NCI-H146 (cell line): ENCODE measurements at places on chromosomes 5 and 9.
A peak's percentile ranks its signal among the peaks of the same experiment; 100 is the strongest.

DNA sequence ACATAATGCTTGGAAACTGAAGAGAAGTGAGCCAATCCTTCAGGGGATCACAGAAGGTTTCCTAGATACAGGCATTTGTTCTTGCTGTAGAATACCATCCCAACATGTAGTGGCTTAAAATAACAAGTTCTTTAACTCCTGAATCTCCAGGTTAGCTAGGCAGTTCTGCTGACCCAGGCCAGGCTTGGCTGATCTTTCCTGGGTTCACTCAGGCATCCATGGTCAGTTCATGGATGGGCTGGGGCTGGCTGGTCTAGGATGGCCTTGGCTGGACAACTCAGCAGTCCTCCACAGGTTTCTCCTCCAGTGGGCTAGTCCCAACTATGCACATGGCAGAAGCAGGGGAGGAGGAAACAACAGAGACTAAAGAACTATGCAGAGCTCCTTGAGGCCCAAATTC lies 37.4 kb upstream of the DENND1A start:
- DNase-seq: no peak

GRCh38 chr5:181189962-181190710 lies 14.9 kb downstream of the TRIM7 start:
- no peak for DNase-seq

GRCh38 chr5:127863161-127863560 lies 160.0 kb downstream of the CCDC192 start:
- no peak for DNase-seq

GRCh38 chr9:31023847-31024246 lies 1360.6 kb upstream of the ACO1 start:
- peak; percentile 95 for DNase-seq

DNA sequence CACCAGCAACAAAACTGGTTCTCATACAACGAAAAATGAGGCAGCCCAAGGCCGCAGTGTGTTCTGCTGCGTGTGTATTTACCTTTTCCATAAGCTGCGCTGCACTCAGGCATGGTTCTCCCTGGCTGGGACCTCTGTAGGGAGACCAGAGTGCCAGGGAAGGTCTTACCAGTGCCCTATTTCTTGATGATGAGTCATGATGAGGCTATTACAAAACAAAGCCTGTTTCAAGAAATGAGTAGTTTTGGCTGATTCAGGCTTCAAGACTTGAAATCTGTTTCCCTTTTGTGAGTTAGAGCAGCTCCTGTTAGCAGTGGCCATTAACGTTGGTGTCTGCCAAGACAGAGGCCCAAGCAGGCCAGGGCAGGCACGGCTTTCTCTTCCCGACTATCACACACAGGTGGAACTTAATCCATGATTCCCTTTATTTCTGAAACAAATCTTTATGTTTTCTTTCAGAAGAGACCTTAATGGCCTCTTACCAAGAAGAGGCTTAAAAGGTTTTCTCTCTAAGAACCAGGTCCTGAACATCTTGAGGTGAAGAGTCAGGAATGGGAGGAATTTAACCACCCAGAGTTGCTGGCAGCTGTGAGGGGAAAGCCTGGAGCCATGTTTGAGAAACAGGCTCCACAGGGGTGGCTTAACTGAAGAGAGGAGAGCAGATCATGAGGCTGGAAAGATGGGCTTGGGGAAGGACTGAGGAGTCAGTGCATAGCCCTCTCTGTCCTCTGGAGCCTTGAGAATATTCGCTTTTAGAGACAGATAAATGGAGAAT lies 41.4 kb upstream of the TIFAB start:
- DNase-seq: no peak

GRCh38 chr5:176553260-176554085 lies 4.3 kb downstream of the CDHR2 start:
- peak; percentile 44 for DNase-seq

GRCh38 chr9:131595696-131596429 lies 50.5 kb downstream of the PRRT1B start:
- no peak for DNase-seq

DNA sequence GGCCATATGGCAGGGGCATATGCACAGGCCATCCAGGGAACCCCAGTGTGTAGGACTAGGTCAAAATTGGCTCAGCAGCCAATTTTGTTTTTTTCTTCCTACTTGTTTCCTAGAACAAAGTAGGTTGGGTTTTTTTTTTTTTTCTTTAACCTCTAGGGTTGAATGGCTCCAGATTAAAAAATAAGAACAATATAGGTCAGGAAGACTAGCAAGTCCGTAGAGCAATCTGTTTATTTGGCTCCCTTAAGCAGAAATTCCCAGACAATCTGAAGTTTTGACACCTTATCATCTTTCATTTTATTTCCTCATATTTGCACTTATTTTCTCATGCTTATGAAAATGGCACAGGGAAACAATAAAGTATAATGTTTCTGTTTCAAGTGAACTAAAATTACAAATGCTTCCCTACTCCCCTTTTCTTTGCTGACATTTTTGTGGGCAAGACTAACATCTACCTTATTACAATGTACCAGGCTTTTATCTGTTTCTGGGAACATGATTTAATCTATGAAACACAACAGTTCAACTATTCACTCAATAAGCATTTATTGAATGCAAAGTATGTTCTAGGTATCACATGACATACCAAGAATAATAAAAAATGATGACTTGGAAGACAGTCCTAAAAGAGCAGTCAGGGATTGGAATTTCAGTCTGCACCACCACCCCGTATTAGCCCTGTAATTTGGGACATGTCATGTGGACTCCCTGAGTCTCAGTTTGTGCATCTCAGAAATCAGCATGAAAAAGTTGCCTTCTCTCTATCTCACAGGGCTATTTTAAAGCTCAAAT lies 30.5 kb downstream of the TLR4 start:
- DNase-seq: no peak

DNA sequence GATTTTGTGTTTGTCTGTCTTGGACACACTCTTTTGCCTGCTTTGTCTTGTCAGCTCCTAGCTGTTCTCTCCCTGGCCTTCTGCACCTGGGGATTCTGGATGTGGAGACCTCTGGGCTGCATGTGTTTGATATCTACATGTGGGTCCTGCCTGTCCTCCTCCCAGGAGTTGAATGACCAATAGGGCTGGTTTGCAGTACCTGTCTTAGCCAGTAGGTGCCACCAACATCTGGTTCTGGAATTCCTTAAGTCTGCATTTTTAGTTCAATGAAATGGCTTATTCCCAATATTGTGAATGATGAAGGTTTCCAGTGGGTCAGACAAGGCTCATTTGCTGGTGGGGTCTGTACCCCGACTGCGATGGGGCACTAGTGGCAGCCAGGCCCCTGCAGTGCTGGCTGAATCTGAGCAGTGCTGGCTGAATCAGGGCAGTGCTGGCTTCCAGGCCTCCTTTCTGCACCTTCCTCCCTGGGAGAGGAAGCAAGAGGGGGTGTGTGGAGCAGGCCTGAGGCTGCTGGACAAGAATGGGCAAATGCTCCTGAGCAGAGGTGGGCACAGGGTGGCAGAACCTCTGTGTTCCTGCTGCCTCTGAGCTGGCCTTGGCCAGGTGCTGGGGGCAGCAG lies 73.3 kb downstream of the RXRA start:
- no peak for DNase-seq

- DNase-seq: no peak
These were observed 6.1 kb downstream of the POC5 start for GRCh38 chr5:75711151-75711550.

DNA sequence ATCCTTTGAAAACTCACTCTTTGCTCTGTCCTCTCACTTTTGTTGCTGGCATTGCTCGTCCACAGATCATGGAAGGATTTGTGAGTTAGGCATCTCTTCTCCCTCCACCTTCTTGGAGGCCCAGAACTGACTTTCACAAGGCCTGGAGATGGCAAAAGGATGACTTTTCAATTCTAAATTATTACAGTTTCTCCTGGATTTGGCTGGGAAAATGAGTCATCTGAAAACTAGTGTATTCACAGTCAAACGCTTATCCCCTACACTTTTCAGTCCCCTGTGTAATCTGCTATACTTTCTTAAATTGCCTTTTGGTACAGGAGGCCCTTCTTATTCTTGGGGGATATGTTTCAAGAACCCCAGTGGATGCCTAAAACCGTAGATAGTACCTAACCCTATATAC lies 35.6 kb downstream of the ADRA1B start:
- no peak for DNase-seq

GRCh38 chr5:150764530-150764929 lies 5.7 kb upstream of the DCTN4 start:
- no peak for DNase-seq

- peak; percentile 52 for DNase-seq
These were observed 601 bp upstream of the FAF2 start for GRCh38 chr5:176447591-176447977.

DNA sequence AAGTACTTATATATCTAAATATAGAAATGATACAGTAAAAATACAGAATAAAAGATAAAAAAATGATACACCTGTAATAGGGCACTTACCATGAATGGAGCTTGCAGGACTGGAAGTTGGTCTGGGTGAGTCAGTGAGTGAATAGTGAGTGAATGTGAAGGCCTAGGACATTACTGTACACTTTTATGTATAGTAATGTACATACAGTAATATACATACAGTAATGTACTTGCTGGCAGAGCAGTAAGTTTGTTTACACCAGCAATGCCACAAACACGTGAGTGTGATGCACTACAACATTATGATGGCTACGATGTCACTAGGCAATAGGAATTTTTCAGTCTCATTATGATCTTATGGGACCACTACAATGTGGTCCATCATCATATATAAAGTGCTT lies 34.2 kb downstream of the SUSD1 start:
- DNase-seq: no peak

DNA sequence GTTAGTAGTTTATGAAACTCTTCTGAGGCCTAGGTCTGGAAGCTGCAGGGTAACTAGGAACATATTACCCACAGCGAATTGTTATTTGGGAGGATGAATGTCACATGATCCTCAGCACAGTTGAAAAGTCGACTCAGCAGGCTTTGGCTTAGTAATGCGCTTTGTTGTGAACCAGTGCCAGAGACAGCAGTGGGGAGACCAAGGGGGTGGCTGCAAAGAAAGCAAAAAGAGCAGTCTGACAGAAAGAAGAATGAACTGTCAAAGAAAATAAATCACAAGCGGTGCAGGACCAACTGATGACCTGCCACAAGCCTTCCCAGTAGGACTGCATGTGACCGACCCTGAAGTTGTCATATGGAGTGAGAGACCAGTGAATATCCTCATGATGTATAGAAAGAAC lies 170.0 kb downstream of the CCDC171 start:
- no peak for DNase-seq
